ENCODE measurements at places on chromosomes 3 and 15.

- peak; percentile 79 for DNase-seq
These were observed 30.0 kb downstream of the NBEAL2 start for GRCh38 chr3:47009225-47010110.

DNA sequence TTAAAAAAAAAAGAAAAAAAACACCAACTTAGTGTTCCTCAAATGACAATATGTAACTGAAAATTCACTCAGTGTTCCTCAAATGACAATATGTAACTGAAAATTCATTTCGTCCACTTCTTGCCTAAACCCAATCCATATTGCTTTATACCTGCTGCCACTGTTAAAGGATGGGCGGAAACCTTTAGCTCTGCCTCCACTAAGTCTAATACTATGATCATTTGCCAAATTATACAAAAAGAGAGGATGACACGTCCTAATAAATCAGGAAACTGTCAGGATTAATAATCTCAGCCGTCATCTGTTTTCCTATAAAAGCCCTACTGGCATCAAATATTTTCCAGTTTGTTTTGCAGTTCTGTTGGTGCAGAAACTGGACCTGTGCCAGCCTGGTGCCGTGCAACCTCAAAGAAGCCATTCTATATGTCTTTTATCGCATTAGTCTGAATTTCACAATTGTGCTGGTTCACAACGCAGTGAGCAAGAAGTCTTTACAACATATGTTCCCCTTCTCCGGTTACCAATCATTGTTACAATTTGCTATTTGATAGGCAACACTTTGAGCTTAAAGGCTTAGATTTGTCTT lies 160.4 kb upstream of the KCNH8 start:
- no peak for DNase-seq

DNA sequence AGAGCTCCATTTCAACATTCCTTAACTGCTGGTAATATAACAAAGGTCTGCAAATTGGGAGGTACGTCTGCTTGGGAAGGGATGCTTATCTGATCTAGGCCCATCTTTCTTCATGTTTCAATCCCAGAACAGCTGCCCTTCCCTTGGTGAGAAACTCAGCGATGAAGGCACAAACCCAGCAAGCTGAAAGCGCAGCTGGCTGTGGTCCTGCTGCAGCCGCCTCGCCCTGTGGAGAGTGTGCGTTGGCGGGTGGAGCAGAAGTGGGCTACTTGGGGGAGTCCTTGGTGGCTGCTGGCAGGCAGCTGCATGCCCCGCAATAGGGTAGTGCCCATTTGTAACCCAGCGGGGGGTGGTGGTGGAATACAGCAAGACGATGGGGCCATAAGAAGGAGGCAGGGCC lies 160.6 kb upstream of the WNT5A start:
- no peak for DNase-seq

DNA sequence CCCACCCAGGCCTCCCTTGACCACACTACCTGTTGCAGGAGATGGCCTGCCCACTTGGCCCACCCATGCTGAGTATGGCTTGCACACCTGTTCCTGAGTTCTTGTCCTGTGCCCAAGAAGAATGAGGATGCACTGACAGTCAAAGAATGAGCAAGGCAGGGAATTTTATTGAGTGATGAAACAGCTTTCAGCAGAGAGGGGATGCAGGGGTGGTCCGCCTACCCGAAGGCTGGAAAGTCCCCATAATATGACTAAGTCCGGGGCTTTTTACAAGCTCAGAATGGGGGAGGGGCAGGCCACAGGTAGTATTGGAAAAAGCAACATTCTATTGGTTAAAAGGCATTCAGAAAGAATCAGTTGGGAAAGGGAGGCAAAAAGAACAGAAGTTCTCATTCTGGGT lies 29.9 kb upstream of the RNU6-1 start:
- DNase-seq: no peak

- DNase-seq: no peak
These were observed 5.8 kb downstream of the ANO10 start for GRCh38 chr3:43616034-43616433.

DNA sequence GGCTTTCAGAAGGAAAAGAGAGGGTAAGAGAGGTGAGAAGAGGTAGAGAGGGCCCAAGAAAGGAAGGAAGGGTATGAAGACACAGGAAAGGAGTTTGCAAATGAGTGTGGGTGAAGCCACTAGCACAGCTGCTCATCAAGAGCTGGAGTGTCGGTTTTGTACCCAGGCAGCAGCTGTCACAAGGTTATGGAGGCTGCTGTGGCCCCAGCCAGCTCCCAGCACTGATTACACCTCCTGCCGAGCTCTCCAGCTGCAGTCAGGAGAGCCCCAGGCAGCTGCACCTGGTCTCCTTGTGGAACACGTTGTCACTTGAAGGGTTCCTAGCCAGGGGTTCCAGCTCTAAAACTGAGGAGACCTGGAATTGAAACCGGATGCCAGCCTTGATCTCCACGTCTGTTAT lies 60.4 kb upstream of the CHD2 start:
- no peak for DNase-seq

GRCh38 chr3:68878322-68878721 lies 54.0 kb downstream of the TAFA4 start:
- DNase-seq: no peak

DNA sequence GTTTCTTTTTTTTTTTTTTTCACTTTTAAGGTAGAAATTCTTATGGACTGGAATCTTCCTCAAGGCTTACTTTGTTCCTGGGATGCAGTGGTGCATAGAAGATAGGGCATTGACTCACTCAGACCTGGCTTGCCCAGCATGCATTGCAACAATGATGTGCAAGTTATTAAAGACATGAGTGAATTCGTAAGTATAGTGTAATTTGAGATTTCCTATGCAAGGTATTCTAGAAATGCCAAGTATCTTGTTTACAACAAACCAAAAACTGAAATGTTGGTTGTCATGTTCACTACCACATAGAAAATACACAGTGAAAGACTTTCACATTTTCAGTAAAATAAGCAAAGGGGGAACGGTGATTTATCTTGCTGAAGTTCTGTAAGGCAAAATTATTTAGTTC lies 56.5 kb upstream of the FNDC3B start:
- DNase-seq: no peak

- DNase-seq: no peak
These were observed 5.3 kb downstream of the ACVR2B start for GRCh38 chr3:38458796-38459498.

DNA sequence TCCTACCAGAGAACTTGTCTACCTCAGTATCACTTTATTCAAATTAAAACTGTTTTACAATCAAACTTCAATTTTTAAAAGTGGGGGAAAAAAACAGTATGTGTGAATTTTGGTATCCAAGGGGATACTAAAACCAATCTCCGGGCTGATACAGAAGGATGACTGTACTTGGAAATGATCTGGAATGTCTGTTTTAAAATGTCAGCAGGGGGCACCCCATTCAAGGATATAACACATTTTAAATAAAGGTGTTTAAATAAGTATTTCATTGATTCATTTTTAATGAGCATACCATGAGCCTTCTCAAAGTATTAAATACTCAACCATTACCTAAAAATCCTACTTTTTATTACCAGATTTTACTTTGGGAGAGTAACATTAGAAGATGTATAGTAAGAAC lies 67.9 kb downstream of the ULK4 start:
- no peak for DNase-seq

GRCh38 chr3:188431553-188431952 lies 277.6 kb downstream of the LPP start:
- DNase-seq: no peak

DNA sequence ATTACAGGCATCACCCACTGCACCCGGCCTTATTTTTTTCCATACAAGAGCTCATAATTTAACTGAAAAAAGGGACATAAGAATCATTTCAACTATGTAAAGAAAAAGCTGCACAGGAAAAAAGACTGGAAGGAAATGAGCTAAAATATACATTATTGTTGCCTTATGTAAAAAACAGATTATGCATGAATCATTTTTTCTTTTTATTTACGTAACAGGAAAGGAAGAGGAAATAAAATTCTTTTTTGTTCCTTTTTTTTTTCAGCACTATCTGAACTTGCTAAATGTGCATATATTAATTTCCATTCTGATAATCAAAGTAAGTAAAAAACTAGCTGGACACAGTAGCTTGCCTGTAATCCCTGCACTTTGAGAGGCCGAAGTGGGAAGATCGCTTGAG lies 12.1 kb downstream of the KIF9 start:
- DNase-seq: no peak

DNA sequence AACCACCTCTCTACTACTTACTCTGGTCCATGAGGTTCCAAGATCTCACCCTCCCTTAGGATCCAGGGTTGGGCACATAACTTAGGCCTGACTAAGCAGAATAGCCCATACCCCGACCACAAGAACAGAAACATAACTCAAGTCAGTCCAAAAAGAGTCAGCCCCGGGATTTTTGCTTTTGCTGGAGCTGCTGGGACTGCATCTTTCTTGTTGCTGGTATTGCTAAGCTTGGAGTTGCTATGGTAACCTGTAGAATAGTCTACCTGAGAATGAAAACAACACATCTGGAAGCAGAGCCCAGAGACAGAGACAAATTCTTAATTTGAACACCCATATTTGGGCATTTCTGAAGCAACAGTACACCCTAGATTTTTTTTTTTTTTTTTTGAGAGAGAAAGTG lies 6.5 kb downstream of the RUBCN start:
- no peak for DNase-seq
